Stimulated activated CD8-positive, alpha-beta memory T cell treated with anti-CD3 and anti-CD28 coated beads, Interleukin-4, amount 100 ng/mL, for 1 hour (primary cell): ENCODE measurements at places on chromosomes 1 and 21.

- no peak for DNase-seq
Observed at GRCh38 chr1:216246577-216247203, 176.6 kb downstream of the USH2A start.

DNA sequence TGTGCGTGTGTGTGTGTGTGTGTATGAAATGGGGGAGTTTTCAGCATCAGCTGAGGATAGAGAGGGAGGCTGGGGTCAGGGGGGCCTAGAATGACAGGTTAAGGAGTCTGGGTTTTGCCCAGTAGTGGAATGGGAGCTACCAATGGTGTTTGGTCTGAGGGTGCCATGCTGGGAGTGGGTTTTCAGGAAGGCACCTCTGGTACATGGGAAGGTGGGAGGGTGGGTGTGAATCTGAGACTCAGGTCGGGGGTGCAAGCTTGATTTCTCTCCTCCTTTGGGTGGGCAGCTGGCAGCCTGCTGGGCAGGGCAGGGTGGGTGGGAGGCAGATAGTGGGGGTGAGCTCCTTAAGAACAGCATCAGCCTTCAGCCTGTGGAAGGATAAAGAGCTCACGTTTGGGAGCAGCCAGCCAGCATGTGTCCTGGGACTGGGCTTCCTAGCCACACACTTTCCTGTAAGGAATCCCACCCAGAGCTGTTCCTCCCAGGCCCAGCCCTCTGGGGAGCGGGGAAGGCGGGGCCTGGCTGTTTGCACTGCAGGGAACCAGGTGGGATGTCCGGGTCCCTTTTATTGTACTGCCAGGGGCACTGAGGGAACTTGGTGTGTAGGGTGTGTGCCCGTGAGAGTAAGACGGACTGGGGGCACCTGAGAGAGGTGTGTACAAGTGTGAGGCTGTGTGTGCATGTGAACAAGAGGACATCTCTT is 152.8 kb downstream of the FOXD2 start:
- no peak for DNase-seq

DNA sequence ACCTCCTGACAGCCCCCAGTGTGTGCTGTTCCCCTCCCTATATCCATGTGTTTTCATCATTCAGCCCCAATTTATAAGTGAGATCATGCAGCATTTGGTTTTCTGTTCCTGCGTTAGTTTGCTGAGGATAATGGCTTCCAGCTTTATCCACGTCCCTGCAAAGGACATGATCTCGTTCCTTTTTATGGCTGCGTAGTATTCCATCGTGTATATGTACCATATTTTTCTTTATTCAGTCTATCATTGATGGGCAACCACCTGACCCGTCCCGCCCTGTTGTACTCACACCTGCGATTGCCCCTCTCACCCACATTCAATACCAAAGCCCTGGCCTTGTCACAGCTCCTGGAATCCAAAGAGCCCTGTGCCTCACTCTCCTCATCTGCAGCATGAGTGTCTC is 6.2 kb upstream of the ZNF670 start:
- no peak for DNase-seq

DNA sequence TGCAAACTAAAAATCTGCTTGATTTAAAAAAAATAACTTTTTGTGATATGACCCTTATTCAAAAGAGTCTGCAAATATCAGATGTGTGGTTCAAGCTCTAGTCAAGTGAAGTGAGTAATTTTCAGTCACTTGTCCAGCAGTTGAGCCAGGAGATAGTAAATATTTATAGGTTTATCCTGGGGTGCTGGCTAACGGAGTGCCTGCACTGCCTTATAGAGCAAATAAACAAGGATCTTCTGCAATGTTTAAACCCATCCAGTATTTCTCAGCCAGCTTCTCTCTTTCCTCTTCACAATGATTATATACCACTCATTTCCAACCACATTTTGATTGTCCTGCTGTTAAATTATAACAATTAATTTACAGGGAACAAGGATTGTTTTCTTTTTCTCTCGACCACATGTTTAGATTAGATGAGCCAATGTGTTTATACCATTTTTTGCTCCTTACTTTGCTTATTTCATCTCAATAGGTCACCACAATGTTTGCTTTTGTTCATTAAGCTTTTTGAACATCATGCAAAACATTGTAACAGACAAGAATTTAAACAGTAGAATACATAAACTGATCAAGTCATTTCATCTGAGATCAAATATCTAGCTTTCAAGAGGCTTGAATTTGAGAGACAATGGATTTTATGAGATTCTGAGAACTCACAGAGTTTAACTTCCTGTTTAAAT is 60.3 kb upstream of the GREM2 start:
- DNase-seq, result no peak

DNA sequence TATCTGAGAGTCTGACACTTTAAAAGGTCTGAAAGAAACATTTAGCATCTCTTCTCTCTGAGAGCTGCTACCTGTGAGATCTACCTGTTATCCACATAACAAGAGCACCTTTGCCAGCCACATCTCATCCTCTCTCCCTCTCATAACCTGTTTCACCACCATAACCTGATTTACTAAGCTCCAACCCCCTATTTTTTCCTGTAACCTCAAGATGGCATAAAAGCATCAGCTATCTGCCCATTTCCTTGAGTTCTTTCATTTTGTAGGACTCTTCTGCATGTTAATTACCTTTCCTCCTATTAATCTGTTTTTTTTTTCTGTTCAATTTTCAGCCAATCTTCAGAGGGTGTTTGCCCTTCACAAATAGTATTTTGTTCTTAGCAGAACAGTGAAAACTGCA is 136.5 kb upstream of the KCNK1 start:
- no peak for DNase-seq

- no peak for DNase-seq
Observed at GRCh38 chr1:24111996-24112779, at the start of gene MYOM3. TSS of gene MYOM3 (minus strand) at chr1:24112135. CDS start at chr1:24108636, 3,499 bp downstream.

DNA sequence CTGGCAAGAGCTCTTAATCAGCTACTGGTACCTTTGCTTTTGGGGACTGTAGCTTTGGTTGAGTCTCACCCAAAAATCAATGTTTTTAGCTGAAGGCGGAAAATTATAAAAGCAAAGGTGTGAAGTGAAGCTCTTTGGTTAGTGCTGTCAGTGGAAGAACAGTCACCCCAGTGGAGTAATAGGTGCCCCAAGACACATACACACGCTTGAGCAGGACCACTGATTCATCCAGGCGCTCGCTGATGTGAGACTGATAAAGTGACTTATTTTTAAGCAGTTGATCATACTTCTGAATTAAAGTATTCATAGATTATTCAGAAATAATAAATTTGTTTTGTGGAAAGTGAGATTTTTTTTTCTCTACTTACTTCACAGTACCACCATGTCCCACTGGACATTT is 37.1 kb downstream of the TGFB2 start:
- DNase-seq, result no peak

- no peak for DNase-seq
Observed at GRCh38 chr1:191460234-191460633, 698.0 kb upstream of the RGS18 start.

GRCh38 chr21:33261635-33262034 is 4.5 kb upstream of the IL10RB start:
- DNase-seq, result no peak

DNA sequence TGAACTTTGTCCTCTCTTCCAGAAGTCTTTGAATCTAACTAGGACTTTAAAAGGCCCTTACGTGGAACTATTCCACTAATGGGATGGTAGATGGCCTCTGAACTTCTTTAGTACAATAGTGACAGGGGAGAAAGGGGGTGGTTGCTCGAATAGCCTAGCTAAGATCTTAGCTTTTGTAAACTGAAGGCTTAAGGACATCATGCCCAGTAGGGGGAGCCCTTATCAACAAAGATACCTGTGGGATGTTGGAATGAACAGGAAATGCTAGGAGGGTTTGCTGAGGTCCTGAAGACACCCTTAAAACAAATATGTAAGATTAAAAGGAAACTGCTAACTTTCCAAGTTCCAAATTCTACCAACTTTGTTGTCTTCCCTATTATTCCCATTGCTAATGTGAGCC is 33.2 kb downstream of the NHLH2 start:
- DNase-seq, result no peak

DNA sequence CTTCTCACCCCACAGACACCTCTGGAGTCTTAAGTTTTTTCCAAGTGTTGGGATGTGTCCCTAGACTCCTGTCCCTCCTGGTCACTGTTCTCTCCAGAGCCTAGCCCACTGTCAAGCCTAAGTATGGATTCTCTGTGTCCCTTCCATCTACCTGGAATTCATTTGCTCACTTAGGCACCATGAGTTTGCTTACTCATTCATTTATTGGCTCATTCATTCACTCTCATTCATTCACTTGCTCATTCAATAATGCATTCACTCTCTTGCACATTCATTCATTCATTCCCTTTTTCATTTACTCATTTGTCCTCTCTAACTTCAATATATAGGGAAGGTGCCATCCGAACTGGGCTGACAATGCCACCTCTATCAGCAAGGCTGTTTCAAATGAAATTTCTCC is 1.6 kb downstream of the S100A16 start:
- DNase-seq, result no peak

DNA sequence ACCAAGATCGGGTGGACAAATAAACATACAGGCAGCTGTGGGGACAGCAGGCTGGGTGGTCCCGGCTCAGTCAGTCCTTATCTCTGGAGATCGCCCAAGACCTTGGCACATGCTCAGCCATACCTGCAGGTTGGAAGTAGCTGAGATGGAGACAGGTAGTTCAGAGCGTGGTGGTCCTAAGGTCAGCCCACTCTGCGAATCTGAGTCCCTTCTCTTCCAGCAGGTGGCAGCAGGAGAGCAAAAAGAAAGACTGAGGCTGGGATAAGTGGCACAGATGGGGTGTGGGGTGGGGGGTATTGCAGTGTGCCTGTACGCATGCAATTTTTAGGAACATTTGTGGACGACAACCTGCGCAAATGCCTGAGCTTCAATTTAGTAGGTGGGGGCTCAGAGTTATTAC is 104.9 kb downstream of the TENT5C start:
- no peak for DNase-seq

DNA sequence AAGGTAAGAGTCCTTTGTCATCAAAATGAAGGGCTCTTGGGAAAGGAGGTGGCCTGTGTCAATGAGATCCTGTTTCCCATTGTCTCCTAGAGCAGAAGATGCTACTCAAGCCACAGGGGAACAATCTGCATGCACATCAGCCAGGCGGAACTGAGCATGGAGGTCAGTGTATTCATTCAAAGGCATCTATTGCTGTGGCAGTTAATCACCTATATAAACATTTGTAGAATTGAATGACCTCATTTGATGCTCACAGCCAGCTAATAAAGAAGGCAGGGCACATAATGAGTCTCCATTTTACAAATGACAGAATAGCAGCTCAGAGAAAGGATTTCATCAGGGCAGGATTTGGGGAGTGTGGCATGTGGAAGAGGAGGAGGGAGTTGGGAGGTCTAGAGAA is 5.7 kb upstream of the FYB2 start:
- DNase-seq, result no peak

GRCh38 chr1:44988531-44989156 is 2.2 kb upstream of the EIF2B3 start:
- no peak for DNase-seq

GRCh38 chr1:46086576-46086975 is 45.9 kb downstream of the PIK3R3 start:
- DNase-seq, result no peak

GRCh38 chr1:232423591-232423990 is 206.3 kb downstream of the SIPA1L2 start:
- no peak for DNase-seq

DNA sequence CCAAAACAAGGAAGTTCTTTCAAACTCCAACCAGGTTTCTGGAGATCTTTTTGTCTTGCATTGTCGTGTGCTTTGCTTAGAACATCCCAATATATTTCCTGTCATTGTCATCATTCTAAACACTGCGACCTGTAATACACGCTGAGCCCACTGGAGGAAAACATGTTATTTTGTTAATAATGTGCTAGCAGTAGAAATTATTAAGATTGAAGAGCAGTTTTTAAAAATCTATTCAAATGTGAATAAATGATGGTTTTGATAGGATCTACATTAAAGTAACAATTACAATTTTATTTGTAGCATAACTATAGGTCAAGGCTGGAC is 268.5 kb downstream of the PTPRC start:
- no peak for DNase-seq

DNA sequence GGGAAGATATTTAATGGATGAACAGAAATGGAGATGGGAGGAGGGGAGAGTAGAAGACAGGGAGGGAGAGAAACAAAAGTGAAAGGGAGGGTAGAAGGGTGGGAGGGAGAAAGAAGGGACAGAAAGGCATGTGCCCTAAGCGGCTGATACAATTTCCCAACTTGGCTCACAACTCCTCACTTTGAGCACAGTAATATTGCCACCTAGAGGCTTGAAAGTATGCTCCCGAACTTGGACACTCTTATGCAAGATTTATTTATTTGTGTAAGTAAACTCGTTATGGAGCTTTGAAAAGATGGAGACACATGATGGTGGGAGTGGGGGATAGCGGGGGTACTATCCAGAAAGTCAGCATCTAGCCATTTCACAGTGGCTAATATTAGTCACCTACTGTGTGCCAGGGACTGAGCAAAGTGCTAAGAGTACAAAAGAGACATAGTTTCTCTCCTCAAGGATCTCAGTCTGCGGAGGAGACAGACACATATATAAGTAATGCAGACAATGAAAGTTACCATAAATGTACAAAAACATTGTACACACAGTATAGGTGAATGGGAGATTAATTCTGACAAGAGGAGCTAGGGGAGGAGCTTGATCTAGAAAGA is 189.7 kb downstream of the SEC16B start:
- DNase-seq, result no peak

GRCh38 chr1:219415915-219416314 is 197.0 kb downstream of the ZC3H11B start:
- DNase-seq, result no peak

DNA sequence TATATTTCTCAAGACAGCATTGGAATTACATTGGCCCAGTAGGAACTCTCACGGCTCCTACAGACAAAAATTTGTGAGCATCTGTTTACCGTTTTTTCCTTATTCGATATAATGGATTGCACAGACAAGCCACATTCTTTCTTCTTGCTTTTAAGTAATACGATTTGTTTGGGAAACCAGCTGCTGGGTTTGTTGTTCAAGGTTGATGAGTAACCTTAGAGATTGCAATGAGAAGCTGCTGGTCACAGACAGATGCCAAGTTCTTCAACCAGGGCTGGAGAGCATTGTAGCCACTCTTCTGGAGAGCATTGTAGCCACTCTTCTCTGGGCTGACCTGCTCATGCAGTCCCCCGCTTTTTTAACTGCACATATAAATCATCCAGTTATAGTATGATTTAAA is 1.4 kb upstream of the MIA3 start:
- DNase-seq, result no peak

DNA sequence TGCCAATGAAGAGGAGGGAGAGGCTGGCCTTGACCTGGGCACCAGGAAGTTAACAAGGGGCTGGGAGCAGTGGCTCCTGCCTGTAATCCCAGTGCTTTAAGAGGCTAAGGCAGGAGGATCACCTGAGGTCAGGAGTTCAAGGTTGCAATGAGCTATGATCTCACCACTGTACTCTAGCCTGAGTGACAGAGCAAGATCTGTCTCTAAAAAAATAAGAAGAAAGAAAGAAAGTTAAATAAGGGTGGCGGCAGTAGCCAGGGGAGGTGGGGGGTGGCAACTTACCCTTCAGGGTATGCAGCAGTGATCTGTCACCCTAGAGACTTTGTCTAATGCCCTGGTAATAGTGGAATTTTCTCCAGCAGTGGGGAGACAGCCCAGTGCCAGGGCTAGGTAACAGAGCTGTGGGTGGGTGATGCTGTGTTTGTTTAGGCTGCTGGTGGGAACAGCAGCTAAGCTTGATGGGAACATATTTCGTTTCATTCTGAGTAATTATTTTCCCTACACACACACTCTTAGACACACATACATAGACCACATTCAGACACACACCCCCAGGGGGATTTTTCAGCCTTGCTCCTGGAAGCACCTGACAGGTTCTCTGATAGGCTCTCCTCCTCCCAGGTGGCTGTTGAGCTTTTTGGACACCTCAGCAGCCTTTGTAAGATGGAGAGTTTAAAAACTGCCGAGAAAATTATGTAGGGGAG is 11.3 kb upstream of the SYT6 start:
- no peak for DNase-seq
